Stimulated activated CD4-positive, alpha-beta T cell treated with anti-CD3 and anti-CD28 coated beads, Interleukin-15, amount 100 ng/mL, for 48 hours (primary cell): ENCODE measurements at places on chromosomes 2 and 18.

DNA sequence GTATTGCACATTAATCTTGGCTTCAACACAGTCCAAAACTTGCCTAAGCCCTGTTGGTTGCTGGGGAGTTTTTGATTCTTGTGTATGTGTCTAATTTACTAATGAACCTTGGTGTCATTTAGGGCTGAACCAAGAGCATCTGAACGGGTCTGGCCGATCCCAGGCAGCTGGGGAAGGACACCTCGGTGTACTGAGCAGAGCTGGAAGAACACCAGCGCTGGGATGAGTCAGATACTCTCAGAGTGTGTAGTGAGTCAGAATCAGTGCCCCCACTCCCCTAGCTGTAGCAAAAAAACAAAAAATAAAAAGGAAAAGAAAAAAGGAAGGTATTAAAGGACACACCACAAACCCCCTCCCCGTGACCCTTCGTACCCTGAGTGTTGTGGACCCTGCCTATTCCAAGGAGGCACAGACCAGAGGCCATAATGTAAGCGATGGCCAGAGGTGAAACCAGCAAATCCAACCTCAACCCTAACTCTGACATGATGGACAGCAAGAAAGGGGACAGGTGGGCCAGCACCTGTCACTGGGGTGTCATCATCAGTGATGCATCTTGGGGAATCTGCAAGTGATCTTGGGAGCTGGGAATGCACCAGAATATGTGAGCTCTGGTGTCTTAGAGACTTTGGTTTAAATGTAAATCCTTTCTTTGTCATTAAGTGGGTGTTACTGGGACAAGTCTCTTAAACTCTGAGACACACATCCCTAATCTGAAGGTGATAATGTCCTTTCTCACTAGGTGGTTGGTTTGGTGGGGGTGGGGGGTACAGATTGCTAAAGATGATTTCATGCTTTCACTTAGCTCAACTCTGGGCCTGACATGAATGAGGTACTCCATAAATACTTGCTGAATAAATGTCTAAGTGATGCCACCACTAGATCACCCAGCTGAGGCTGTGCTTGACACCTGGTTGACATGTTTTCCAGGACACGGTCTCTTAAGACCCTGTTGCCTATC is 34.2 kb upstream of the NCOA1 start:
- DNase-seq = peak; percentile 25

- DNase-seq = peak; percentile 69
Observed at GRCh38 chr2:10408649-10409579, 39.2 kb downstream of the ODC1 start.

- DNase-seq = no peak
Observed at GRCh38 chr2:3759761-3760160, 56.4 kb downstream of the DCDC2C start.

- no peak for DNase-seq
Observed at GRCh38 chr2:222734703-222735014, 63.2 kb downstream of the MOGAT1 start.

DNA sequence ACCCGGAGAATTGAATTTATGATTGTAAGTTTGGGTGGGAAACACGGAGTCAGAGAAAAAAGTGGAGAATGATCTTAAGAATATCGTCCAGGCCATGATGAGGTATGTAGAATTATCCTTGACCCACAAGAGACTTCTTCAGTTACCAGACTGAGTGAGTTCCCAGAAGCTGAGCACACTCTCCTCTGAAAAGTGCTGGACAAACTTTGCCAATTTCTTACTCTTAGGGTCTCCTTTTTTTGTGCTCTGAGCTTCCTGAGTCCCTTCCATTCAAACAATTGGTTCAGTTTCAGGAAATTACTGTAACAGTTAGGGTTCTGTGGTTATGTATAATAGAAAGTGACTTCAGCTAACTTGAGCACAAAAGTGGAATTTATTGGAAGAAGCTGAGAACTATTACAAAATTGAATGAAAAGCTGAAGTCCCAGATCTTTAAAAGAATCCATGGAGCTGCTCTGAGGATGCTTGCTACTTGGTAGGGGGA is 50.6 kb upstream of the EHBP1 start:
- no peak for DNase-seq

DNA sequence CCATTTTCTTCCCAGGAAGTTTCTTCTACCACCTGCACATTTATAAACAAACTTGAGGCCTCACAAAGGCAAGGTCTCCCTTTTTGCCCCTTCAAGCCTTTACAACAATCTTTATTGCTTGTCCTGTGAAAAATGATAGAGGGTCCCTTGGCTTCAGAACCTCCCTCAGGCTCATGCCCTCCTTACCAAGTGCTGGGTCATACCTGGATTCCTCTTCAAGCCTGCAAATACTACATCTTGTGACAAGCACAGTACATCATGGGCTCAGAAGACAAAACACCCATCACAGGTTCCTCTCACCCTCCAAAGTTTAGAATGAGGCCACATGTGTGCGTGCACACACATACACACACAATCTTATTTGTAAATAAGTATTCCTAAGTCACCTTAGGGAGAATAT is 9.1 kb downstream of the CAPN14 start:
- no peak for DNase-seq

GRCh38 chr18:47928466-47928865 is 2.0 kb downstream of the SMAD2 start:
- no peak for DNase-seq

- no peak for DNase-seq
Observed at GRCh38 chr2:25615386-25615785, 58.0 kb downstream of the DTNB start.

- no peak for DNase-seq
Observed at GRCh38 chr2:99651930-99652670, 162.3 kb upstream of the REV1 start.

- no peak for DNase-seq
Observed at GRCh38 chr18:6718267-6718666, 11.2 kb upstream of the ARHGAP28 start.

DNA sequence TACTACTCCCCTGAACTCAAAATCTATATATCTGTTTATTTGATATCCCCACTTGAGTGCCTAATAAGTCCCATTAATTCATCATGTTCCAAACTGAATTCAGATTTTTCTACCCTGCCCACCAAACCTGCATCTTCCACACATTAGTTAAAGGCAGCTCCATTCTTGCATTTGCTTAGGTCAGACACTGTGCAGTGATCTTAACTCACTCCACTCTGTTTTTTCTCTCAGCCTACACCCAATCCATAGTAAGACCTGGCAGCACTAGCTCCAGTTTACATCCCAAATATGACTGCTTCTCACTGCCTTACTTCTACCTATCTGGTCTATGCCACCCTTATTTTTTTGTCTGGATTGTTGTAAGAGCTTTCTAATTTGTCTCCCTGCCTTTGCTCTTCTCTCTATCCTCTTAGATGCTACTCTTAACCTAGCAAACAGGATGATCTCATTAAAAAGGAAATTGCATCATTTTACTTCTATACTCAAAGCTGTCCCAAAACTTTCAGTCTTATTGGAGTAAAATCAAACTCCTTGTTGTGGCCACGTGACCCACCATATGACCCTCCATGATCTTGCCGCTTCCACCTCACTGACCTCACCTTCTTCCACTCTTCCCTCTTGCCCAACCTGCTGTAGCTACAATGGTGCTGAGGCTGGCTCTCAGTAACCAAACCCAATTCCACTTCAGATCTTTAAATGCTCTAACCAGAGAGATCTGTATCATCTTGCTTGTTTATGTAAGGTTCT is 274.9 kb upstream of the FANCL start:
- DNase-seq = no peak

GRCh38 chr2:193583638-193584400 is 1389.1 kb upstream of the TMEFF2 start:
- no peak for DNase-seq

GRCh38 chr18:61194726-61195125 is 138.5 kb upstream of the CDH20 start:
- DNase-seq = no peak

DNA sequence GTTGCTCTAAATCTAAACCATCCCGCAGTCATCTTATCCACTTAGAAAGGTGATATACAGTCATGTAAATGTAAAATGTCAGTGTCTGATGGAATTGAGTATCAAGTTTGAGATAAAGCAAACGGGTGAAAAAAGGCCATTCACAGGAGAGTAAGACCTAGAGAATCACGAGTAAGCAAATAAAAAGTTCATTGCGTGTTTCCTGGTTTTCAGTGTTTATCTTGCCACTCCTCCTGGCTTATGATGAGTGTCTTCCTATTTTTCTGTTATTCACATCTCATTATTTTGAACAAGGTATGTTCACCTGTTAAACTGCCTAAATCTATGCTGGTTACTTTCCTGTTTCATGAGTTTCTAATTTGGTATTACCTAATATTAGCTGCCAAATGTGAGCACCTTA is 68.8 kb downstream of the ITGA4 start:
- no peak for DNase-seq

DNA sequence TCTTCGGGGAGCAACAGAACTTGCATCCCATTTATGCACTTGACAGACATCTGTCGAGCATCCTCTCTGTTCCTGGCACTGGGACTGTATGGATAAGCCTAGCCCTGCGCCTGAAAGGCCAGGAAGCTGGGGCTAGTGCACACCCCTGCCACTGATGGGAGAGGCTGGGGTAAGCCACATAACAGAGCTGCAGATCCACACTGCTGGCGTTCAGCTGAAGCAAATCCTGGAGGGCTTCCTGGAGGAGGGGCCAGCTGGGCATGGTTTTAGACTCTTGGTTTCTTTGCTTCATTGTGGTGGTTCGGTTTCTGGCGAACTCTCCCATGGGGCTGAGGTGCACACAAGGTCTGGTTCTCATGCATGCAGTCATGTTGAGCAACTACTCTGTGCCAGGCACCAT is 45.5 kb upstream of the FOSL2 start:
- DNase-seq = no peak

DNA sequence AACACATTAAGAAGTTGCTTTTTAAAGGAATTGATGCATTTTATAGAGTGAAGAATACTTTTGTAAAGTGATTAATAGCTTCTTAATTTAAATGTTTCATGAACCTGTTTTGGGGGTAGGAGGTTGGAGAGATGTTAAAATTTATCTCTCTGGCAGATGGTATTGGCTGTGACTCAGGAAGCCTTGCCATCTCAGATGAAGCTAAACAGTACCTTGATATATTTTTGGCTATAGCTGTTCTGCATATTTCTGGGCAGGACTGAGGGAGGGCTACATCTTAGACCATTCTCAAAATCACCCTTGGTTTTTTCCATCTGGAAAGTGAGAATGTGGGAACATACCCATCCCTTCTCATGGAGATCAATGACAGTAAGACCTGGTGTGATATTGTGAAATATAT is 13.4 kb downstream of the CAPN14 start:
- DNase-seq = no peak

- no peak for DNase-seq
Observed at GRCh38 chr2:106120432-106120831, 73.7 kb downstream of the UXS1 start.

DNA sequence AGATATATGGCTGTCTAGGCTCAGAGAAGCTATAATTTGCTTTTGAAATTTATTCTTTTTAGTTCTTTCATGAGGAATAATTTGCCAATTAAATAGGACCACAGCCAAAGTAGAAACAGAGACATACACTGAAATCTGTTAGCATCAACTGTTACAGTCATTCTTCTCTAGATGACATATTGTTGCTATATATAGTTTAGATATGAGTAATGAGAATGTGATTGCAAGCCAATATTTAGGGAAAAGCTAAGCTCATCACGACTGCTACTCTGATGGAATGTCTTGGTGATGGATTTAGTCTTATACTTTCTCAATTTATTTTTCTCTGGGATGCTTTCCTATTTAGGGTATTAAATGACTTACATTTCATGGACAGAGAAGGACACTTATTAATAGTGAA is 259.1 kb downstream of the LNPK start:
- DNase-seq = no peak

- no peak for DNase-seq
Observed at GRCh38 chr2:134454931-134455330, 201.1 kb downstream of the MGAT5 start.

- no peak for DNase-seq
Observed at GRCh38 chr18:7066965-7067555, 50.5 kb downstream of the LAMA1 start.

DNA sequence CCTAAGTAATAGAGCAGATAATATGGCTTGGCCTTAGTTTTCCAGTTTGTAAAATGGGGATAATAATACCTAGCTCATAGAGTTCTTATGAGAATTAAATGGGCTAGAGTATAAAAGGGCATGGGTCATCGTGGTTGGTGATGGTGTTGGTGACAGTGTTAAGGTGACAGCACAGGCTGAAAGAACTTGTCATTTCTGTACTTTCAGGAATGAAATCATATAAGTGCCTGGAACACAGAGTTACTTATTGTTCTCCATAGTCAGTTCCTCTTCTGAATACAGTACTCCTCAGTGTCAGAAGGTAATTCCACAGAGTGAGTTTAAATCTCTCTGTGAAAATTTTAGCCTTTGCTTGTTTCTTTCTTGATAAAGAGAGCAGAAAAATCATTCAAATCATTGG is 42.4 kb downstream of the KIF5C start:
- DNase-seq = peak; percentile 14

GRCh38 chr2:88283886-88284592 is 113.9 kb downstream of the THNSL2 start:
- DNase-seq = no peak

- no peak for DNase-seq
Observed at GRCh38 chr18:36215577-36215976, 28.3 kb downstream of the MOCOS start.

DNA sequence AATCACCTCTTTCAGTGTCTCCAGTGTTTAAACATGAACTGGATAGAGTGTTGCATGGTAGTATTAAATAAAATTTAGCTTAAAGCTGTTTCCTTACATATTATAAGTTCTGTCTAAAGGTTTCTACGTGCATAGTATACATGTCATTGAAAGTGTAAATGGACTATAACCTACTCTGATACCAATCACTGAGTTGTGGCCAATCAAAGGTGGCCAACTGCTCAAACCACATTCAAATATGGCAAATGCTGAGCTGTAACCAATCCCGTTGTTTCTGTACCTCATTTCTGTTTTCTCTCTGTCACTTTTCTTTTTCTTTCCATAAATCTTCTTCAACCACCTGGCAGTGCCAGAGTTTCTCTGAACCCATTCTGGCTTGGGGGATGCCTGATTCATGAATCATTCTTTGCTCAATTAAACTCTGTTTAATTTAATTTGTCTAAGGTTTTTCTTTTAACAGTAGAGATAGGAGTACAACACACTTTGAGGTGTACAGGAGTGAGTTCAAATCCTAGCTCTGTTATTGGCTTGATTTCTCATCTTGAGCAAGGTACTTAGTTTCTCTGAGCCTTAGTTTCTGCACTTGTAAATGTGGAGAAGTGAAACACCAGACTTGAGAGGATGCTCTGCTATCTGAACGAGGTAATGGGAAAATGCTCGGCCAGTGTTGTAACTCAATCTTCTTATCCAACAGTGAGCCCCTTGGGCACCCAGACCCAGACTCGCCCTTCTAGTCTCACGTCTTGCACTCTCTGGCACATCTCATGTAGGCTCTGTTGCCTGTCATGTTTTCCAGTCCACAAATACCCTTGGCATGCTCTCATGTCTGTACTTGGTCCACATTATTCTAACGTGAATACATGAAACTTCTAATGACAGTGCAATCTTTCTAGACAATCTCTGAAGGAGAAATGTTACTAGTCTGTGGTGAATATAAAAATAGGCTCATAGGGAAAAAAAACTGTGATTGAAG is 228.0 kb downstream of the PIK3C3 start:
- DNase-seq = no peak

GRCh38 chr2:60336442-60337141 is 216.9 kb downstream of the BCL11A start:
- no peak for DNase-seq
